ENCODE measurements at places on chromosomes 7 and 10.

DNA sequence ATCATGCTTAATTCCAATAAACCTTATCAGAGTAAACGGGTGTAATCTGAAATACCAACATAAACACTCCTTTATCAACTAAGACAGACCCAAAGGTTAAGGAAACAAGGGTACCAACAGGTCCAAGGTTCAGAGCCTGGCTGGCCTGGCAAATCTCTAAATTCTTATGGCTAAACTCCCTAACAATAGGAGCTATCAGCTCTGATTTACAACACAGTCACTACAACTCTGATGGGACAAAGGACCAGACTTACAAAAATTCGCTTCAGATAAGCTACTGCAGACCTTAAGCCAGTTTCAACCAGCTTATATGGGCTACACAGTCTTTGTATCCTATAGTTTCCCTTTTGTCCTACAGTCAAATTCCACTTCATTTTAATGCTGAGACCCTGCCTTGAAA lies 381.9 kb downstream of the ZWINT start:
- DNase-seq, result no peak

DNA sequence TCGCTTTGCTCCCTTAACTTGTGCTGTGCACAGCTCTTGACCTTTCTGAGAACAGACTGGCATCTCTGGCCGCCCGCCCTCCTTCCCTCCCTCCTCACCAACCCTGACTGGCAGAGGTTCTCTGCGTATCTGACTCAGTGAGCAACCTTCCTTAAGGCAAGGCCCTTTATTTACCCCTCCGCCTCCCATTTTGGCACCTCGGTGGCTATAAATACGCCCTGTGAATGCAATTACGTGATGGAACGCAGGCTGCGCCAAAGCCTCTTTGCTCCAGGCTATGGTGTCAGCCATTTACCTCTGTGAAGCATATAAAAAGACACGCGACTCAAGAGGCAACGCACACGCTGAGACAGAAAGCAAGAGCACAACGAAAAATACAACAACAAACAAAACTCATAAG lies 764.3 kb downstream of the SUGCT start:
- no peak for DNase-seq

- no peak for DNase-seq
These were observed 1.4 kb upstream of the NOS3 start for GRCh38 chr7:150989456-150989855.

DNA sequence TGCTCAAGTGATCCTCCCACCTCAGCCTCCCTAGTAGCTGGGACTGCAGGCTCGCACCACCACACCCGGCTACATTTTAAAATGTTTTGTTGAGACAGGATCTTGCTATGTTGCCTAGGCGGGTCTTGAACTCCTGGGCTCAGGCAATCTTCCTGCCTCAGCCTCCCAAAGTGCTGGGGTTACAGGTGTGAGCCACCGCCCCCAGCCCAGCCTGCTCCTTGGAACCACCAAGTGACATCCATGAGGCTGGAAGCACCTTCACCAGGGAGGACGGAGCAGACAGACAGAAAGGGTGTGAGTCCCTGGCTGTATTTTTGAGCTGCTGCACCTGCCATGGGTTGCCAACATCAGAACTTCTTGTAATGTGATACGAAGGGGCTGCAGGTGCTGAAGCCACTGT lies 62.3 kb upstream of the UBE3C start:
- DNase-seq, result no peak

DNA sequence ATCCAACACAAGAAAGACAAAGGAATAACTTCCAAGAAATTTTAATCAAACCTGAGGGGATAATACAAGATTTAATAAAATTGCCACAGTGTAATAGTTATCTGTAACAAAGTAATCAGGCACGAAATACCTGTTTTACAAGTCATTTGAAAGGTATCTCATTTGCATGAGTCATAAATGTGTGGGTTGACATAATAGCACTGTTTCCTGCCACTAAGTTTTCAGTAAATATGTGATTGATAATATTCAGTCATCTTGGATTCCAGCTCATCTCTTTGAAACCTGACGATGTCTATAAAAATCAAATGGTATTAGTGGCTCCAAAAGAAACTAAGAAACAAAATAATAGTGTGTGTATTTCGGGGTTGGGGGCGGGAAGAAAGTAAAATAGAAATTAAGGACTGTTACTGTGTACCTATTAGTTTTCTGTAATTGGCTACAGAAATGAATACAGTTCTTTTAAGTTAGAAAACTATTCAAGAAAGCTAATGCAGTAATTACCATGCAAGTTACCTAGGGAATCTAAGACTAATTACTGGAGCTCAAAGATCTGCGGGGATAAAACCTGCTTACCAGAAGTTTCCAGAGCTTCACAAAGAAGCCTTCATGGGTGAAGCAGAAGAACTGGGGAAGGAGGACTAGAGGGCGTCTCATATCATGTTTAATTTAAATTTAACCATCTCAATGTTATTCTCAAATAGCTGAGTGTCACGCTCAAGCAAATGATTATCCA lies 100.7 kb downstream of the ST8SIA6 start:
- DNase-seq, result no peak

DNA sequence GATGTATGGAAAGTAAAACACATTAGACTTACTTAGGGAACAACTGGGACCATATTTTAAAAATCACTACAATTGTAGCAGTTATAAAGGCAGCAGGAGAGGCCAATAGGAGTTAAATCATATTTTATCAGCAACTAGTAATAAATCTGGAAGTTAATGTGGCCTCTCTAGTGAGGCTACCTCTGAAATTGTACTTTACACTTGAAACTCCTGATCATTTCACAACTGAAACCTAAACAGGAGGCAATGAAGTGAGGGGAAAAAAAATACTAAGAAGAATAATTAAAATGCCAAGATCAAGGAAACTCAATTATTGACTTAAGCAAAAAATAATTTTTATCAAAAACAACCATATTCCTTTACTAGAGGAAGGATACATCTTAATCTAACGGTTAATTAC lies 265.6 kb upstream of the HGF start:
- DNase-seq, result no peak

GRCh38 chr7:44257618-44258422 lies 57.0 kb downstream of the YKT6 start:
- DNase-seq, result peak; percentile 56

DNA sequence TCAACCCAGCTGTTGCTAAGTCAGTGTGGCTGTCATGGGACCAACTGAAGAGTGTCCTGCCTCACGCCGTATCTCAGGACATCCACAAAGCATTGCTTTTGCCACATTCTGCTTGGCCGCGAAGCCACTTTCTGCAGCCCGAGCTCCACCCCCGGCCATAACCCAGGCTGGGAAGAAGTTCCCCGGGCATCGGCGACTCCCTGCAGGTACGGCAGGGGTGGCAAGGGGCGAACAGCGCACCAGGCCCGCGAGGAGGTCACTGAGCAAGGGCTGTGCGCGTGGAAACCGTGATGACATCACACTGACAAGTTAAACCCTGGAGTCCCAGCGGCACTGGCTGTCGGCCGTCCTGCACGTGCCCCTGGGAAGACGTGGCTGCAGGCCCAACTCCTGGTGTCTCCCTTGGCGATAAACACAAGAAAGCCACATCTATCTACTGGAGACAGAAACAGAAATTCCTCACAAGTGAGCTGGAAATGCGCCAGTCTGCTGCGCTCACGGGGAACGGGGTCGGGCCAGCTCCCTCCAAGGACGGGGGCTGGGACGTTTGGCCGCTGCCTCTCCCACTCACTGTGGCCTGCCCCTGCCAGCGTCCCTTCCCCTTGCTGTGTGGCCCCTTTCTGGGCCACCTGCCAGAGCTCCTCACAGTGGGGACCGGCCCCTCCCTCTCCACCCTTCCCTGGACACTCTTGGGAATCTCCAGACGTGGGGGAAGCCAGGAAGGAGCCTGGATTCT lies 326.3 kb downstream of the DNAJB6 start:
- DNase-seq, result no peak

GRCh38 chr7:70647801-70648498 lies 484.0 kb upstream of the GALNT17 start:
- DNase-seq, result peak; percentile 48

All from activated naive CD4-positive, alpha-beta T cell (primary cell).